ENCODE measurements at places on chromosomes 3 and 15.

DNA sequence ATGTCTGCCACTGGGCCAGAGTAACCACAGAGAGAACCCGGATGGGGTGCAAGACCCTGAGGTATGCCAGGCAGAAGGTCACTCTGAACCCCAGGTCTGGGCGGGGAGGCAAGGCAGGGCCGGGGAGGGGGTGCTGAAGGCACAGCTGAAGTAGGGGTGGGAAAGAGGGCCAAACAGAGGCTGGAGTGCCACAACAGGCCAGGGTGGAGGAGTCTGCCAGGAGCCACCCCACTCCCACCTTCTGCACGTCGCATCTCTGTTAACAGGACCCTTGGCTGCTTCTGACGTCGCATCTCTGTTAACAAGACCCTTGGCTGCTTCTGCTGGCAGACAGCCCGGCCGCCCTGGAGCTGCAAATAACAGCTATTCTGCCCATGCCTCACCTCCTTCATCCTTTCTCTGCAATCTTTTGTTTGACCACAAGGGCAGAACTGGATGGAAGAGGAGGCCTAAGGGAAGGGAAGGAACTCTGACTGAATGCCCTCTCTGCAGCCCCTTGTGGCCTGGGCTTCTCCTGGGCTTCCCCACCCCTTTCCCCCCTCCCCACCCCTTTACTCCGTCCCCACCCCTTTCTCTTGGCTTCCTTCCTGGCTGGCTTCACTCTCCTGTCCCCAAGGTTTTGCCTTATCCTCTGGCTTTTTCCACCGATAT, 20.6 kb upstream of the FBLN2 start:
- no peak for DNase-seq

GRCh38 chr15:29873947-29874411, 51.7 kb upstream of the TJP1 start:
- no peak for DNase-seq

DNA sequence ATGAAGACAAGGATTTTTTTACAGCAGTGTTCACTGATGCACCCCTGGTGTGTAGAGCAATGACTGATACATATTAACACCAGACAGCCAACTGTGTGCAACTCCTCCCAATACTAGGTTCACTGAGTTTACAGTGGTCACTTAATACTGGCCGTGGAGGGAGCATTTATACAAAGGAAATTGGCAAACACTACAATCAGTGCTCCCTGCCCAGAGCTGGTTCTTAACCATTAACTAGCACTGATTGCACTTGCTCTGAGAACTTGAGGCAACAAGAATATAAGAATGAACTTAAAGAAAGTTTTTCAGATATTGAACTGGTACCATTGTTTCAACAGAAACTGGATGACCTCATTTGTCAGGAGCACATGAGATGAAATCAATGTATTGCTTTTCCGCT, 110.6 kb downstream of the MAGI1 start:
- no peak for DNase-seq

DNA sequence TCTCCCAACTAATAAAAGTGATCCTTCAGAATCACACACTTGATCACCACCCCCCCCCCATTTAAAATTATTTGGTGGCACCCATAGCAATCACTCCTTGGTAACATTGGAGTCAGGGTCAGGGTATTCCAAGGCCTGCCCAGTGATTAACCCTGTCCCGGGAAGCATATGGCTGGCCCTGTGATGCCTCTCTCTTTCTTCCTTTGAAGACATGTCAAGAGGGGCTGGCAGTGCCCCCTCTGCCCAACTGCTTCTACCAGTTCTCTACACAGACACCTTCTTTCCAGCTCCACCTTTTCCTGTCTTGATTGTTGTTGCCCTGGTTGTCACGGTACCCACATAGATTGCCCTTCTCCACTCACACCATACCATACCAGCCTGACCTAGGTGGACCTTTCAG, 30.9 kb upstream of the MANF start:
- DNase-seq: no peak

DNA sequence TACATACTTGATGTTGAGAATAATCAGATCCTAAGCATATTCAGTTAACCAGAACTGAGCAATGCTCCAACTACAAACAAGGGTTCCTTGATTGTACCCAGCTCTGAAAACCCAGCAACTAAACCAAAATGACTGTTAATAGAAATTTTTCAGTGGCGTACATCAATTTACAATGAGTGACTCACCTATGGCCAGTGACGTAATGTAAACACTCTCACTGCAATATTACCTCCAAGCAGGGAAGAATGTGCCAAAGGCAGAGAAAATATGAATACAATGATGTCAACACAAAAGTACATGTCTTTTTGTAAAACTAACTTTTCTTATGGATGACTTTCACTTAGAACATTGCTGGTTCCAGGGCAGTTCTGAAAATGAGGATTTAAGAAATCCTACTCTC, 611.3 kb downstream of the EDEM1 start:
- no peak for DNase-seq

DNA sequence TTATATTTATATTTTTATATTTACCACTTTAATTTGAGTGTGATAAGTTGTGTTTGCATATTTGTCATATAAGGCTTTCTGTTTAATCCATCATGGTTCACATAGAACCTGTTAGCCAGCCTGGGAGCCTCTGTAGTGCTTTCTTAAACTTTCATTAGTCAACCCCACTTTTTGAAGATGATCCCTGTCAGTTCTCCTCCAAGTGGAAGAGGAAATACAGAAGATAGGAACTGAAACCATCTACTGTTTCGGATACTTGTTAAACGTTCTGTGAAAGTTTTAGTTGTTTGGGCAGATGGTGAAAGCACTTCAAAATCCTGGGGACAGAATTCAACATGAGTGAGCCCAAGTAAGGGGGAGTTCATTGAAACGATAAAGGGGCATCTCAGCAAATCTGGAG, 4.6 kb upstream of the SAMMSON start:
- DNase-seq: no peak

- DNase-seq: no peak
Measured at GRCh38 chr3:106092792-106093191, 224.0 kb upstream of the CBLB start.

DNA sequence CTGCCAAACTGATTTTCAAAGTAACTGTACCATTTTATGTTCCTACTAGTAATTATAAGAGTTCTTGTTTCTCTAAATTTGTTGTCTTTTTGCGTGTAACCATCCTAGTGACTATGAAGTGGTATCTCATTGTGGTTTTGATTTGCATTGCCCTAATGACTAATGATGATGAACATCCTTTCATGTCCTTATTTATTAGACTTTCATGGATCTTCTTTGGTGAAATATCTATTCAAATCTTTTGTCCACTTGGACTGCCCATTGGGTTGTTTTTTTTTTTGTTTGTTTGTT, 3.6 kb downstream of the OXSR1 start:
- DNase-seq: no peak

DNA sequence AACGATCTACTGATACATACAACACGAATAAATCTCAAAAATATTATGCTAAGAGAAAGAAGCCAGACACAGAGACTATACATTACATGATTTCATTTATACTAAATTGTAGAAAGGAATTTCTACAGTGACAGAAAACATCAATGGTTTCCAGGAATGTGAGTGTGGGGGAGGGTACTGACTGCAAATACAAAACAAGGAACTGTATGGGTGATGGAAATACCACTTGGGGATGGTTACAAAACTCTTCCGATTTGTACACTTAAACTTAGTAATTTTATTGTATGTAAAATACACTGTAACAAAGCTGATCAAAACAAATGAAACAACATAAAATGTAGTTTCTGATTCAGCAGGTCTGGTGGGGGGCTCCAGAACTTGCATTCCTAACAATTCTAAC, 45.8 kb upstream of the IP6K2 start:
- no peak for DNase-seq

DNA sequence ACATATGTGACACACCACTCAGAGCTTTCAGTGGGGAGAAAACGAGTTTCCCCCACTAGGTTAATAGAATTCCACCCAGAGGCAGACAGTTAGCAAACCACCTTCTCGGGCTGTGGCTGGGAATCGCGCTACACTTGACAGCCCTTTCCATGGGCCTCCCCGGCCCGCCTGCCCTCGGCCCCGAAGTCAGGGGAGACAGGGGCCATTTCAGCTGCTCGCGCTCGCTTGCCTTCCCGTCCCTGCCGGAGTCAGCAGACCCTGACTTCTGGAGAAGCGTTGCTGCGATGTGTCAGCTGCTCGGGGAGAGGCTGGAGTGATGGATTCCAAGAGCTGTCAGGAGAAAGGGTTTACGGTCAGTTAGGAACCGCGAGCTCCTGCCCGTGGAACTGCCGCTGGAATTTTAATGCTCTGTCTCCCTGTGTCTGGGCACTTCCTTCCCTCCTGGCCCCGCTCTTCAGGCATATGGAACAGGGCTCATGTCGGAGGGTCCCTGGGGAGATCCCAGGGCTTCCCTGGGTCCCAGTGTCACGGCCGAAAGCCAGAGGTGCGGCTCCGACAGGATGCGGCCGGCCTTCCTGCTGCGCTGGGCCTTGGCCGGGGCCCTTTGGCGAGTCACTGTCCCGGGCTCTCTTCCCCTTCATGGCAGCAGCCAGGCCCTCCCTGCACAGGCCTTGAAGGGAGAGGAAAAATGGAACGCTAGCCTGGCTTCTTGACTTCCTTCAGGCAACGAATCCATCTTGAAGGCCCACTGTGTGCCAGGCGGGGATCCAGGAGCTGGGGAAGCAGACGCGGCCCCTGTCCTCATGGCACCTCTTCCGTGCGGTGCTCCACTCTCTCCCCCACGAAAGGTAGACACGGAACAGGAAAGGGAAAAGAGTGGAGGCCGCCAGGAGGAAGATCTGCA, 38.4 kb upstream of the VPS8 start:
- DNase-seq: no peak

- no peak for DNase-seq
Measured at GRCh38 chr3:25430287-25430934, 2.3 kb downstream of the RARB start.

DNA sequence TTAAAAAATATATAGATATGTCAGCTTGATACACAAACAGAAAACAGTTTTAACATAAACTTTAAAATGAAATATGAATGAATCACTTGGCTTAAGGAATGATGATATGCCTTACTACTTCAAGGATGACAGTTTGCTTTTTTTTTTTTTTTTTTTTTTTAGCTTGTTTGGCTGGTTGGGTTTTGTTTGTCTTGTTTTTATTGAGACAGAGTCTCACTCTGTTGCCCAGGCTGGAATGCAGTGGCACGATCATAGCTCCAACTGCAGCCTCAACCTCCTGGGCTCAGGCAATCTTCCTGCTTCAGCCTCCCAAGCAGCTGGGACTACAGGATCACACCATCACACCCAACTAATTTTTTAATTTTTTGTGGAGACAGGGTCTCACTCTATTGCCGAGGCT, 14.5 kb downstream of the LRRC2 start:
- DNase-seq: no peak

- DNase-seq: no peak
Measured at GRCh38 chr15:101540480-101541239, 51.2 kb upstream of the PCSK6 start.

DNA sequence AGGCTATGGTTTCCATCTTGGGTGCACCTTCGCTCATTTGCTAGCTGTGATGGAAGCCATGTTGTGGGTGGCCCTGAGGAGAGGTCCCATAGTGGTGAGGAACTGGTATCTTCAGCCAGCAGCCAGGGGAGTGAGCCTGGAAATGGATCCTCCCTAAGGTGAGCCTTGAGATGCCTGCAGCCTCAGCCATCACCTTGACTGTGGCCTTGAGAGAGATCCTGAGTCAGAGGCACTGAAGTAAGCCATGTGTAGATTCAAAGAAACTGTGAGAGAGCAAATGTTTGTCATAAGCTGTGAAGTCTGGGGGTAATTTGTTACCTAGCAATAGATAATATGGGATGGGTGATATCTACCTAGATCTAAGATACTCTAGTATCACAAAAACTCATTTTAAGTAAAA, 105.3 kb downstream of the SNRK start:
- DNase-seq: no peak

DNA sequence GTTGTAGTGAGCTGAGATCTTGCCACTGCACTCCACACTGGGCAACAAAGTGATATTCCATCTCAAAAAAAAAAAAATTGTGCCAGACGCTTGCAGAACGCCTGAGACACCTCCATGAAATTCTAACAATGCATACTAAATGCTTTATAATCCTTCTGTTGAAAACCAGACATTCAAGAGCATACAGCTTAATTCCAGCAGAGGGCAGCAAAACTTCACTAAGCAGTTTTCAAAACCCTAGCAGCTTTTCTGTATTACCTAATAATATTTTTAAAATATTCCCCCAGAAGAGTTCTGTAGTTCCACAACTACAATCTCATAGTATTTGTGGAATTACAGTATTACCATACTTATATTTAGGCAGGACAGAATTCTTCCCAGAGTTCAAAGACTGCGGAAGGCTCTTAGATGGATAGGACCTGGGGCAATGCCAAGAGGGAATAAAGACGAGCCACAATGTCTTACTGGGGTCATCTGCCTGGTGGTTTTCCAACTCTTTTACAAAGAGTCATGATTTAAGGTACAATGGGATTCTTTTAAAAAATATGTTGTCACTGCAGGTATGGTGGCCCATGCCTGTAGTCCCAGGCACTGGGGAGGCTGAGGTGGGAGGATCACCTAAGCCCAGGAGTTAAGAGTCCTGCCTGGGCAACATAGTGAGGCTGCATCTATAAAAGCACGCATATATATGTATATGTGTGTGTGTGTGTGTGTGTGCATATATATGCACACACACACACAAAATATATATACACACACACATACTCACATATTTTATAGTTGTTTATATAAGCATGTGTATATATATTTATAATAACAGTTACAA, 19.6 kb upstream of the TASOR start:
- DNase-seq: peak; percentile 59

DNA sequence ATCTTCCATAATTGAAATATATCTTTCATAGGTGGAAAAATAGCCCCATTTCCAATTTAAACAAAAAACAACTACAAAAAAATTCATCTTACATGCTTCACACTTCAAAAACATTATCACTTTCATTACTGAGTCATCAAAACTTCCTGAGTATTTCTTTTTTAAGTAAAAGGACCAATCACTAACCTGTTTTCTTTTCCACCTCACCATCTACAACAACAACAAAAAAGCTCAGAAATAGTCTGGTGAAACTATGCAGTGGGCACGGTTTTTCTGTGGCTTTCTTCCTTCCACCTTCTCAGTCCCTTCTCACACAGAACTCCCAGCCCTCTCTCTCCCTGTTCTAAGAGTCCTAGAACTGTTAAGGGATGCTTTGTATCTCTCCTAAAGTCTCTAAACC, 20.3 kb upstream of the TNIK start:
- DNase-seq: no peak

- no peak for DNase-seq
Measured at GRCh38 chr15:70651303-70651845, 112.0 kb downstream of the UACA start.
